ENCODE measurements at places on chromosomes 2 and 18.

DNA sequence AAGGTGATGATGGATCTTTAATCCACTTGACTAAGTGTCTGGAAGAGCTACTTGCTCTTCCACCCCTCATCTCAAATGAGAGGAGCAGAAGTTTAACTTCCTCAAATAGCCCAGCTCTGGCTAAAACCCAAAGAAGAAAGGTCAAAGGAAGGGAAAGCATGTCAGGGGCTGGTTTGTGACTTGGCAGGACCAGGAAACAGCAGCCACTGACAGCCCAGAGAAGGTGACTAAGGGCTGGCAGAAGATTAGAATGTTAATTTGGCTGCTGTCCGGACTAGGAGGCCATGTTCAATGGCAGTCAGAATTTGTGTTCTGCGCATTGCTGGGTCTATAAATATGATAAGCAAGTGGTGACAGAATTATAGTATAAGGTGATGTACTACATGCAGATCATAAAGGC is 386.2 kb downstream of the SETBP1 start:
- no peak for DNase-seq

DNA sequence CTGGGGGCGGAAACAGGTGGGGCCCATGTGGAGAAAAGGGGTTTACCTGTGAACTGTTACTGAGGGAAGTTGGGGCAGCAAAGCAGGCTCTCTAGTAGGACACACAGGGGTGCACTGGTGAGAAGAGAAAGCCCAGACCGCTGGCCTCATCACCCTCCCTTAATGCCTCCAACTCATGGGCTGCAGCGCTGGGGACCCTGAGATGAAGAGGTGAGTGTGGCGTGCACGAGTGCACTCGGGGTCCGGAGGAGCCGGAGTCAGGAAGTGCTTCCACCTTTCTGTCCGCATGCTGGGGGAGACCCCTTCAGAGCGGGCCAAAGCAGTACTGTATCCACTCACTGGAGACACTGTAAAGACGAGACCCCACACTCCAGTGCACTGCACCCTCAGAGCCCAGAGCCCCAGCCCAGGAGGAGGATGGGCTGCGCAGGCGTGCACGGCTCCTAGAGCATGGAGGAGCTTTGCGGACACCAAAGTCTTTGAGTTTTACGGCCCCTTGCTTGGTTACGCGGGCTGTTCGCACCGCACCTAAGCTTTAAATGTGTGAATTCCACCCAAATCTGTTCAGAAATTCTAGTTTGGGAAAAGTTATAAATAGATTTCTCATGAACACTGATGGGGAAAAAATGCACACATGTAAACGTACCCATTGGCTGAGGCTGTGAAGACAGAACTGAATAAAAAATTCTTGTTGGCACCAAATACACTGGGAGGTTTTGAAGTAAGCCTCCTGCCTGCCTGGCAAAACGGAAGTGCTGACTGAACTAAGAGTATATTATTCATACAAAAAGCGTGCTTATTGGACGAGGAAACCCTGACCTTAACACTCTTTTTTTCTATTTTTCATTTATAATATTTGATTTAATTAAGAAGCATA is 45.4 kb upstream of the PPP4R1 start:
- DNase-seq: no peak

DNA sequence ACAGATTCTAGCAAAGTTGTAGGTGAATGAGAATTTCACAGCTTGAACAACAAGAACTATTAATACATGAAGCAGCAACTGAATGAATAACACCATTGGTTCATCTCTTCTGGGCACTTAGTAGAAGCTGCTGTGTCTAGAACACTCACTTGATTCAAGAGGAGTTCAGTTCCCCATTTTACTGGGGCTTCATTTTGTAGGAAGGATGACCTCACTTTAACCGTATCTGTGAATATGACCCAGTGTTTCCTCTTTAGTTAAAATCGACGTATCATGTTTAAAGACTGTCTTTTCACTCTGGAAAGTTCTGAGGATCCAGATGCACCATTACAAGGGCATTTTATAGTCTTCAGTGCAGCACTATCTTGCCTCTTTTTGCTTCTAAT is 47.8 kb downstream of the LRRTM1 start:
- DNase-seq: no peak

GRCh38 chr2:3115301-3116042 is 262.1 kb downstream of the EIPR1 start:
- no peak for DNase-seq

- DNase-seq: no peak
These were observed 42.8 kb downstream of the LPIN1 start for GRCh38 chr2:11789243-11789642.

DNA sequence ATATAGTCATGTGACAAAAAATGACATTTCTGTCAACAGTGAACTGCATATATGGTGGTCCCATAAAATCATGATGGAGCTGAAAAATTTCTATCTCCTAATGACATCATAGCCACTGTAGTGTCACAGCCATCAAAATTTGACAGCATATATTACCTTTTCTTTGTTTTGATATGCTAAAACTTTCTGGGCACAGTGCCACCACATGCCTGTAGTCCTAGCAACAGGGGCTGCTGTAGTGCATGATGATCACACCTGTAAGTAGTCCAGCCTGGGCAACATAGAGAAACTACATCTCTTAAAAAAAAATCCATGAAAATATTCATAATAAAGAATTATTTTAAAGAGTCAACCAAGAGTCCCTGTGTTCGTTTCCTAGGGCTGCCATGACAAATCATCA is 155.5 kb upstream of the SERTAD2 start:
- no peak for DNase-seq

DNA sequence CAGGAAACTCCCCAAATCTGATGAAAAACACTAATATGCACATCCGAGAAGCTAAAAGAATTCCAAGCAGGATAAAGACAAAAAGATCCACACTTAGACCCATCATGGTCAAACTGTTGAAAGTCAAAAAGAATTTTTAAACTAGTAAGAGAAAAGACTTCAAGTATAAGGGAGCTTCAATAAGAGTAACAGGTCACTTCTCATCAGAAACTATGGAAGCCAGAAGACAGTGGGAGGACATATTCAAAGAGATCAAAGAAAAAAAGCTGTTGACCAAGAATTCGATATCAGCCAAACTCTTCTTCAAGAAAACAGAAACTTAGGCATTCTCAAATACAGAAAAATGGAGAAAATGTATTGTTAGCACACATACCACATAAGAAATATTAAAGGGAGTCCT is 50.4 kb downstream of the ZC3H8 start:
- DNase-seq: no peak

- DNase-seq: peak; percentile 59
These were observed 15.9 kb upstream of the TMEM214 start for GRCh38 chr2:27016801-27017325.

- no peak for DNase-seq
These were observed 149.8 kb downstream of the COPS8 start for GRCh38 chr2:237235383-237236095.

GRCh38 chr18:50632895-50633515 is 73.1 kb downstream of the MAPK4 start:
- DNase-seq: no peak

DNA sequence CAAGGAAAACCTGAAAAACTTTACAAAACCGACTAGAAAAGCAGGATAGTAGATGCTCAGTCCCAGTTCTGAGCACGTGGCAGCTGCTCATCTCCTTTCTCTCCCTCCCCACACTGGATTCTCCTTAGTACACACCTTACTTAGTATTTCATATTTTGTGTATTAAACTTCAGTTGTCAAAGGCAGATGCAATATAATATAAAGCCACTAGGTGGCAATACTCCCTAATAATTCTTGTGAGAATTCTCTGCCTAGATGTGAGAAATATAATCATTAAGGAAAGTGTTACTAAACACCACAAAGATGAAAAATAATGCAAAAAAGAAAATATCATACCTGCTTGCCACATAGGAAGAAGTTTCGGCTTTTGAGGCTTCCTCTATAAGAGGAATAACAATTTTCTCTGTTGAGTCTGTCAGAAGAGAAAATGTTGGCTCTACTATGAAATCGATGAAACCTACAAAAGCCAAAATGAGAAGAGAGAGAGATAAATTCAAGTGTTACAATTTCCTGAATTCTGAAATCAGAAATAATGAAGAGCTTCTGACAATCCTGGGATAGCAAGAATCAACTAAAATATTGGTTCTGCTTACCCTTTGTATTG is 200.6 kb downstream of the PPP1R1C start:
- no peak for DNase-seq

DNA sequence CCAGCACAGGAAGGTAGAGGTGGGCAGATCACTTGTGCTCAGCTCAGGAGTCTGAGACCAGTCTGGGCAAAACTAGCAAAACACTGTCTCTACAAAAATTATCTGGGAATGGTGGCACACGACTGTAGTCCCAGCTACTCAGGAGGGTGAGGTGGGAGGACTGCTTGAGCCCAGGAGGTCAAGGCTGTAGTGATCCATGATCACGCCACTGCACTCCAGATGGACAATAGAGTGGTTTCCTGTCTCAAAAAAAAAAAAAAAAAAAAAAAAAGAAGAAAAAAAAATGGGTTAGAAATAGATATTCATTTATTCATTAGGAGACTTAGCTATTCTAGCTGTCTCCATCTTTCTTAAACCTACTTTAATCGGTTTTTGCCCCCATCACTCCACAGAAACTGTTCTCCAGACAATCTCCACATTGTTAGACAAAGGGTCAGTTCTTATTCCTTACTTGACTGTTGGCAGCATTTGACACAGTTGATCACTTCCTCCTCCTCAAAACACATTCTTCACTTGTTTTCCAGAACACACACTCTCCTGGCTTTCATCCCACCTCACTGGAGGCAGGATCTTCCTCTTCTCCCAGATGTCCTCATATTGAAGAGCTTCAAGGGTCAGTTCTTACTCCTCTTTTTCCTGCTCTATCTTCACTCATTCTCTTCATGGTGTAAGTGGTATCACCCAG is 103.1 kb downstream of the DTNB start:
- no peak for DNase-seq

GRCh38 chr18:45102863-45103262 is 422.2 kb downstream of the SETBP1 start:
- DNase-seq: no peak

DNA sequence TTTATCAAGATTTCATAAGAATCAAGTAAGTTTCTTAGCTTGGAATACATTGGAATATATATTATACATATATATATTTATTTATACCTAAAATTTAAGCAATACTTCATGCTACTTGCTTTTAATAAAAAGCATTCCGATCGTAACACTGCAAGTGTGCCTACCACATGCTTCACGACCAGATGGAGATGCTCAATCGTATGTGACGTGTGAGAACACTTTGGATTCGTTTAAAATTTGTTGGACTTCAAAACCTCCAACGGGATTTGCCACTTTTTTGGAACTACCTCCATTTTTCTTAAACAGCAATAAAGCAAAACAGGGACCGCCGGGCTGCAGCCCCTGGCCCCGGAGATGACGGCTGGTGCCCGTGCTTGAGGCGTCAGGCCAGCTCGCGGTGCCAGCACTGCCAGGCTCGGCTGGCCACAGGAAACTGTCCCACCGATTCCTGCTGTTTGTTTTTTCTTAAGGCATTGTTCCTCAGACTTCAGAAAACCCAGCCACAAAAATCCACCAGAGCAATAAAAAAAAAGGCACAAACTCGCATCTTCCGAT is 204.1 kb downstream of the TWIST2 start:
- no peak for DNase-seq

- no peak for DNase-seq
These were observed 250.5 kb upstream of the NETO1 start for GRCh38 chr18:73118121-73118816.

GRCh38 chr18:66005831-66006588 is 255.2 kb downstream of the CDH7 start:
- no peak for DNase-seq

GRCh38 chr2:215760557-215760956 is 252.8 kb downstream of the MREG start:
- no peak for DNase-seq

GRCh38 chr2:168552450-168552856 is 96.4 kb downstream of the CERS6 start:
- DNase-seq: no peak

- no peak for DNase-seq
These were observed 917 bp upstream of the PRKAG3 start for GRCh38 chr2:218832520-218832919.

- no peak for DNase-seq
These were observed 93.3 kb upstream of the MBOAT2 start for GRCh38 chr2:9096761-9097160.

DNA sequence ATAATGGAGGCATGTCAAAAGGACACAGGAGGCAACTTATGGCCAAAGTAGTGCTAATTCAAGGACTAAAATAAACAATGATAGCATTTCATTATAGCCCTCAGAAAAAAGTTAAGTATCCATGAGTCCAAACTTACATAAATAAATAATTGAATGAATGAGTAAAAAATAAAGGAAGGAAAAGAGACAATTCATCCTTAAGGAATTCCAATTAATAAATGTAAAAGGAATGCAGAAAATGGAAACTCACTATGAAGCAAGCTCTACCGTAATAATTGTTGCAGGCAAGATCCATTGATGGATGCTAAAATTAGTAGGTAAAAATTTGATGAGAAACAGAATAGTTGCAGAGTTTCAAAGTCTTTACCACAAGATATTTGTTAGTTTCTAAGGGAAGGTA is 88.2 kb upstream of the RAPGEF4 start:
- DNase-seq: no peak

- no peak for DNase-seq
These were observed 59.3 kb upstream of the ALPP start for GRCh38 chr2:232319067-232319802.

- DNase-seq: no peak
These were observed 178.7 kb downstream of the SRBD1 start for GRCh38 chr2:45432406-45432805.

DNA sequence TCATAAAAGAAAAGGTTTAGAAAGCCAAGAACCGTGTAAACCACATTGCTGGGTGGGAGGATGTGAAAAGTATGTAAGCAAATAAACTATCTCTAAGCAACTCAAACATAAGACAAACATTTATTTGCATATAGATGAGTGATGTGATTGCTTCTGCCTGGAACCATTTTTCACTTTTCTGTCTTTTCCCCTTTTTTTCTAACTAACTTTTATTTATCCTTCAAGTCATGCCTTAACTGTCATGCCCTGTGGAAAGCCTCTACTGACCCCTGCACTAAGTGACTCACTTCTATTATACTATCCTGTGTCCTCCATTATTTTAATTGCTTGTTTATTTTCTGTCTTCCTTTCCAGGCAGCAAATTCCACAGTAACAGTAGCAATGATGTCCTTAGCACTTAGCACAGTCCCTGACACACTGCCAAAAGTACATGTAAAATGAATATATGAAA is 87.5 kb upstream of the CTAGE1 start:
- DNase-seq: no peak

GRCh38 chr2:156756516-156756915 is 320.3 kb downstream of the GPD2 start:
- DNase-seq: no peak

- DNase-seq: no peak
These were observed 373.7 kb upstream of the SMIM21 start for GRCh38 chr18:75801178-75801577.

GRCh38 chr18:778194-778927 is 33.7 kb downstream of the YES1 start:
- no peak for DNase-seq

DNA sequence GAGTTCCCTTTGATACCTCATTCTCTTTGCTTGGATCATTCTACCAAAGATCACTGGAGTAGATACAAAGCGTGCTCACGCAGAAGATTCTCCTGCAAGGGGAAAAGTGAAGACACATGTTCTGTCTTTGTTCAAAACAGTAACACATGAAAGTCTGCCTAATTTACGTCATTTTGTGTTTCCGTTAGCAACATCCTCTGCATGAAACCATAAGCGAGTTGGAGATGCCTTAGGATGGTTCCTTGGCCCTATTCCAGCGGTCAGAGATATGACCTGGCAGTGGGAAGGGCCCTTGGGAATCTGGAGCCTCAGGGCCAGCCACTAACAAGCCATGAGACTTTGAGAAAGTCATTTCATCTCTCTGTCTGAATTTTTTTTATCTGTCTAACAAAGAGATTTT is 180.9 kb upstream of the TWIST2 start:
- no peak for DNase-seq

GRCh38 chr18:75752740-75753263 is 325.3 kb upstream of the SMIM21 start:
- no peak for DNase-seq
